Fibroblast of skin of right quadriceps (primary cell): ENCODE measurements at places on chromosomes 2 and 18.

GRCh38 chr2:233384015-233384414 lies 29.7 kb downstream of the DGKD start:
- no peak for DNase-seq

DNA sequence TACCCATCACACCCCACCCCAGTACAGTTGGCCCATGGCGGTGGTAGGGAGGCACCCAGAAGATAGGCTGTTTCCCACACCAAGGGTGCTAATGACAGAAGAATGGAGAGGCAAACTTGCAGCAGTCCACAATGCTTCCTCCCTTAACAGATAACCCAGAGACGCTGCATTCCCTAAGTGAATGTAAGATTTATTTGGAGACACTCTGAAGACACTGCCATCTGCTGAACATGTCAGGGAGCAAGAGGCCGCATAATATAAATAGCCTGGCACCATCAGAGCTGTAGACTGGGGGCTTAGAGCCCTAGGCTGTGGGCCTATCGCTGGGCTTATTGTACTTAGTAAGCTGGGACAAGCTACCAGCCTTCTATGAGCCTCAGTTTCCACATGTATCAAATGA lies 2.2 kb upstream of the IWS1 start:
- no peak for DNase-seq

- DNase-seq, result no peak
These were observed 8.0 kb downstream of the TNFRSF11A start for GRCh38 chr18:62332964-62333695.

DNA sequence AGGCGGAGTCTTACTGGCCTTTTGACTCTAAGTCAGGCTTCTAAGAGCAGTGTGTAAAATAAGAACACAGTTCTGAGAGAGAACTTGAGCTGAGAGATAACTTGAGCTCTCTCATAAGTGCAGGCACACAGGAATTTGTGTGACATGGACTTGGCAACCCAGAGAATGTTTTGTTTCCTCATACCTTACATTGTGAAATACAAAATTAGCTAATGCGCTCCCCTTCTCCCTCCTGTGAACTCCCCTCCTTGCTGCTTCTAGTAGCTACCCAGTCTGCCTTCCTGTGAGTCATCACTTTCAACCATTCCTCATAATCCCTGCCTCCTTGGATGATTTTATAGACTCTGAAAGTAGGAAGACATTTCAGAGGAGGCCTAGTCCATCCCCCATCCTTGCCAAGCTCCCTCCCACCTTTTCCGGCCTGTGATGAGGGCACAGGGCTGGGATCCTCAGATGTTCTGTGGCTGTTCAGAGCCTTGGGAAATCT lies 22.6 kb downstream of the FER1L5 start:
- peak; percentile 99 for DNase-seq

DNA sequence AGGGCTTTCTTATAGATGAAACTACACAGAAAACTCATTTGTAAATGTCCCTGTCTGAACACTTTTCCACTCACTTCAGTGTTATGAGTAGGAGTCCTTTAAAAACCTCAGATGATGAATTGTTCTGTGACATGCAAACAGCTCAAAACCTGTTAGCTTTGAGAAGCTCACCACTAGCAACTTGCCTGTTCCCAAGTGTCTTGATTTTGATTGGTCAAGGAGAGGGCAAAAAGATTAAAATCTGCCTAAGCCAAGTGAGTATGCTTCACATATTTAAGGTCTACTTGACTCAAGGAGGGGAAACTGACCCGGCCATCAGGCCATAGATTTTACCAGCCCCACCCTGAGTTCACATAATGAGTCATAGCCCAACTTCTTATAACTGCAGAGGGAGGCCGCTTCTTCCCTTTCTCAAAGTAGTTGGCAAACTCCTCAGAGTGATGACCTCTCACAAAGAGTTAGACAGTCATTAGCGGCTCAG lies 45.2 kb upstream of the MEIS1 start:
- no peak for DNase-seq

- peak; percentile 30 for DNase-seq
These were observed 19.2 kb upstream of the PKDCC start for GRCh38 chr2:42028571-42029148.

DNA sequence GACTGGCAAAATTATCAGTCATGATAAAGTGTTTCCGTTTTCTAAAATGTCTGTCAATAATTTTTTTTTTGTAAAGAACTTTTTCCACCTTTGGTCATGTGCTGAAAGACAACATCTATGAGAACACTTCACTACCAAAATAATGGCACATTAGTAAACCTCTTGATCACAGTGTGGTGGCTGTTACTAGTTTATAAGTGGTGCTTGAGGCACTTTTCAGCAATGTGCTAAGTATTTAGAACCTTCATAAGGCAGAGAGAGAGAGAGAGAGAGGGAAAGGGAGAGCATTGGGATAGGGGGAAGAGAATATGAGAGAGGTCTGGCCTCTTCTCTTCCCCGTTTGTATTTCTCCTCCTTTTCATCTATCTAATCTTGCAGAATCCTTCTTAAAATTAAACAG lies 1.1 kb upstream of the NYAP2 start:
- DNase-seq, result no peak

DNA sequence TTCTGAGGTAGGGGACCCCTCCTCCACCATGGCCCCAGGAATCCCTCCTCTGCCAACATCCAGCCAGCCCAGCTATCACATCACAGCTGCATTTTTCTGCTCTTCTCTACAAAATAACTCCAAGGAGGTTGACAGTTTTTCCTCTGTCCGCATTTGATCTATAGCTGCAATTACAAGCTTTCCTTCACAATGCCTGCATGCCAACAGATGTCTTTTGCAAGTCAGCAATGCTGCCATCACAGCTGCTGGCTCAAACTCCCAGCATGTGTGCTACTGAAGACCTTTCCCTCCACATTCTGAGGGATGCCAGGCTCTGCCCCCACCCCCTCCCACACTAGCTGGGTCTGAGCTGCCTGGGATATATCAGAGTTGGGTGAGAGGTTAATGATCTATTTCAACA lies 51.7 kb downstream of the MCFD2 start:
- peak; percentile 58 for DNase-seq

DNA sequence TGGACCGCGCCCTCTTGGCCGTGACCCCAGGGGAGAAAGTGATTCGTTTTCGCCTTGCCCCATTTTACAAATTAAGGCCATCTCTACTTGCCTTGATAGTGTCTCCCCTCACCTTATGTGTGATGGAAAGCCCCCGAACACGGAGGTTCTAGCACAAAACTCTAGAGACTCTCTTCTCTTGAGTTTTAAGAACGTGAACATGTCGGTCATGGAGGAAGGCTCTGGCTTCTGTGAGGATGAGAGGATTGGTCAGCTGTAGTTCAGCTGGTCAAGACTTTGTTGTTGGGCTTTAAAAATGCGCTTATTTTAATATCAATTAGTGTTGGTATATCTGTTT lies 828 bp downstream of the DYNC1I2 start:
- DNase-seq, result no peak

DNA sequence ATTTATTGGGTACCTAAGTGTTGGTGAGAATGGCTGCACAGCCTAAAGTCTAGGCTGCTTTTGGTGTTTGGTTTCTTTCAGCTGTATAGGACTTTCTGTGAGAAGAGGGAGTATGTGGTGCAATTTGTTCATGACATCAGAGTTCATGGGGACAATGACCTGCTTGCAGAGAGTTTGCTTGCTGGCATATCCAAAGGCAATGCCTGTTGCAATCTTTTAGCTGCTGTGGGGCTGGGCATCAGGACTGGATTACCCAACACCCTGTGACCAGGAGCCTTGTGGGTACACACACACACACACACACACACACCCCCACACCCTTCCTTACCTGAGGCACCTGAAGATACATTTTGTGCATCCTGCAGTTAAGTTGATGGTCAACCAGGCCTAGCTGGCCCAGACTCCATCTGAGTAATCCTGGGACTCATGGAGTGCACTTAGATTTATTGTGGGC lies 68.4 kb downstream of the LIPG start:
- no peak for DNase-seq

DNA sequence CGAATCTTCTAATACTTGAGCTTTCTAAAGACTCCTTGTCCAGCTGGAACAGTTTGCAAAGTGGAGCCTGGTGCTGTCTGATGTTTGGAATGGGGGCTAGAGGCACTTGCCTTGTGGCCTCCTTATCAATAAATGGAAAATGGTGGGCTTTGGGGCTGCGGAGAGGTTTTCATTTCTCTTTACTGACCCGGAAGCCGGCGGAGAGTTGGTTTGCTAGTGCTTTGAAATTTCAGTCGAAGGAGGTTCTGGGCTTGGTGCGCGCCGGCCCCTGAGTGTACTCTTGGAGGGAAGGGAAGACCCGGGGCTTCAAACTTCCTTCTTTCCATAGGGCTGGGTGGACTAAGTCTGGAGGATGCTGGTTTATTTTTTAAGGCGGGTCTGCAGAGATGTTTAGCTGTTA lies 714 bp downstream of the RPIA start:
- no peak for DNase-seq

DNA sequence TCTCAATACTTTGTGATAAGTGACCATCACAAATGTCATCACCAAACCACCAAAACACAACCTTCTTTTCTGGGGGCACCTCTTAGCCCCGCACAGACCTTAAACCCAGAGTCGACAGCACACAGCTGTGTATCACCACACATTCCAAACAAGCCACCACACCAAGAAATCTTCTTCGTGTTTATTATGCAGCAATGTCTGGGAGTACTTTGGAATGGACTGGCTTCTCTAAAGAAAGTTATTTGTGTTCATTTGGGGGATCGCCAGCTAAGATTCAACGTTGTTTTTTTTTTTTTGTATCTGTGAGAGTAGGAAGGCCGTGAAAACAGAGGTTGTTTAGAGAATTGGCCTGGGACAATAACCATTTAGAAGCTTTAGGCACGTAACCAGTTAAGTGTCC lies 1.1 kb upstream of the MTA3 start:
- DNase-seq, result peak; percentile 61

- no peak for DNase-seq
These were observed 31.3 kb downstream of the CYP27C1 start for GRCh38 chr2:127188797-127189196.

GRCh38 chr2:189723192-189723591 lies 39.4 kb downstream of the OSGEPL1 start:
- no peak for DNase-seq

DNA sequence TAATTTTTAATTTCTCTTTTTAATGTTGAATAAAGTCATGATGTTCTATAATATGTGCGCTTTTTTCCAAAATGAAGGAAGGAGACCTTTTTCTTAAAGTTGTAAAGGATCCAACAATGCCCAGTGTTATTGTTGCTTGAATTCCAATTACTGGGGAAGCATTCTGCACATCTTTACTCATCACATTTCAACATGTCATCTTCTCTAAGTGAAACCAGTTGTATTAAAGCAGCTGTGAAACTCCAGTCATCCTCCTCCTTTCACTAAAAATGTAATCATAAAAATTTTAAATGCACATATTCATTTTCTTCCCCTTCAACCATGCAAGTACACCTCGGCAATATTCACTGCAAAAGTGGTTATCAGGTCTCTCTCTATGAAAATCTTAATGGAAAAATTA lies 722.7 kb downstream of the TSN start:
- no peak for DNase-seq

DNA sequence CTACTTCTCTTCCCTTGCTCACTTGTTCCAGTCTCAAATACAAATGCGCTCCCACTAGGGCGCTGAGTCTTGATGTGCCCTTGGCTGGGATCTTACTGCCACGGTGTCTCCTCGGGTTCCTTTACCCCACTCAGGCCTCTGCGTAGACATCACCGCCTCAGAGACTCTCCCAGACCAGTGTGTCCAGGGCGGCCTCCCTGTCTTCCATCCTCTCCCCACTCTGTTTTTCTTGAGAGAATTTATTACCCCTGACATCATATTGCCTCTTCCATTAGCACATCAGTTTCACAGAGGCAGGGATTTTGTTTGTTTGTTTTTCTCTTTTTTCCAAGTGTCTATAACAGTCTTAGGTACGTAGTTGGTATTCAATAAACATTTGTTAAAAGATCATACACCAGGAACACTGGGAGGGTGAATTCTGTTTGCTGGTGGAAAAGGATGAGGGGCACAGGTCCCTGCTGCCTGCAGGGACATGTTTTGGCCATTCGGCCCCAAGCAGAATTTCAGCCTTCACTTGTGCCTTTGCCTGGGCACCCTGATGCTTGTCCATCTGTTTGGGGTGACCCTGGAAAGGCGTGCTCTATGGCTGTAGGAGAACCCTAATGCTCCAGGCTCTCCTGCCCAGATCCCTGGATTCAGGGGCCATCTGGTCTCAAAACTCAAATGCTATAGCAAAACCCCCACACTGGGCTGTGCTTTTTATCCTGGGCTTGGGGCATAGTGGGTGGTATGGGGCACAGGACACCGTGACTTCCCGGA lies 55.0 kb downstream of the RPL37A start:
- DNase-seq, result no peak

DNA sequence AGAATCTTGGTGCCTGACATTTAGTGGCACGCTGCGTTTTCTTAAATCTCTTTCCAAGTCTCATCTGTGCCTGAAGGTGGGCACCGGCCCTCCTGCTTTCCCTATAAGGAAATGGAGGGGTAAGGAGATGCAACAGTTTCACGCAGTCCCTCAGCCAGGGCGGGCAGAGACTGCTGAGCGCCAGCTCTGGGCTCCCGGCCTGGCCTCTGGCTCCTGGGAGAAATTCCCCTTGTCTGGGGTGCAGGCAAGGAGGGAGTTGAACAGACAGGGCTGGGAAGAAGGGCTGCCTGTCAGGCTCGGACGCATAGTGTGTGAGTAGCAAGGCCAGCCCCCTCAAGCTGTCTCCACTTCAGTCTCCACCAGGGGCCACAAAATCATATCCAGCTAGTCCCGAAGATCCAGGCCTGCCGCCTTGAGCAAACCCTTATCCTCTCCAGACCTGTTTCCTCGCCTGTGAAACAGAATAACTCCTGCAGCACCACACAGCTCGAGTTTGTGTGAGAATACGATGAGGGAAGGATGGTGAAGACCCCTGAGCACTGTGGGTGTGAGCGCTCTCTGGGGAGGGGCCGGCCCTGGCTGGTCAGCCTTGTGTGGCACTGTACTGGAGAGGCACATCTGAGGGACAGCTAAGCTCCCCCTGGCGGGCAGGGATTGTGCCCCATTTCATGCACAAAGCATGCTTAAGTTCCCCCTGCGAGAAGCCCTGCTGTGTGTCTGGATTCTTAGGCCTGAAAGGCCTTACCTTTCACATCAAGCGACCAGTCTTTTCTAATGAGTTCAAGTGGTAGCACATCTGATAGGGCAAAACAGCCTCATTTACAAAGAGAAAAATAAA lies 33.8 kb downstream of the SDC1 start:
- DNase-seq, result no peak

- DNase-seq, result no peak
These were observed 97.9 kb downstream of the ACKR3 start for GRCh38 chr2:236667526-236667925.

- DNase-seq, result no peak
These were observed 35.5 kb upstream of the HS6ST1 start for GRCh38 chr2:128354161-128354560.

GRCh38 chr2:111618978-111619902 lies 264.8 kb downstream of the ANAPC1 start:
- no peak for DNase-seq

- DNase-seq, result peak; percentile 72
These were observed 59.6 kb downstream of the TRPM8 start for GRCh38 chr2:233976690-233977294.

GRCh38 chr2:176500901-176501300 lies 231.7 kb downstream of the MTX2 start:
- DNase-seq, result peak; percentile 88

GRCh38 chr18:53603276-53603675 lies 621.2 kb downstream of the MBD2 start:
- no peak for DNase-seq
